ENCODE measurements at places on chromosomes 7 and 10.

DNA sequence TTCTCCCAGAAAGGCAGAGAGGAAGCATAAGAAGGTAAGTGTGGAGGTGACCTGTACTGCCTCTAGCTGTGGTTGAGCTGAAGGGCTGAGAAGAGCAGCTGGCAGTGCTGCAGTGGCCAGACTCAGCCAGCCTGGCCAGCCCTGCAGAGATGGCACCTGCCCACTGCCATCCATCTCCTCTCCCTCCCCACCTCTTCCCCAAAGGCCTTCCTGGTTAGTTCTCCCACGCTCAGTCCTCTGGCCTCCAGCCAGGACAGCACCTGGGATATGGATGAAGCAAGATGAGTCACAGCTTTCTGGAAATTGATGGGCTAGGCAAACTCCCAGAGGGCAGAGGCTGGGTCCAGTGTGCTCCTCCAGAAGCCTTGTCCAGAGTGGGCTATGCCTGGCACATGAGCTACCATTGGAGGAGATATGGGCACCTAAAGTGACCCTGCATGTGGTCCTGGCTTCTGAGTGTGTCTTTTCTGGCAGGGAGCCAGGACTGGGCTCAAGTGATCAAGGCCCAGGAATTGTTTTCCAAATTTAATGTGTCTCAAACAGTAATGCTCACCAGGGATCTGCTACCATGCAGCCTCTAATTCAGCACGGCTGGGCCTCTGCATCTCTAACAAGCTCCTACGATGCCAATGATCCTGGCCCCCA, 81.0 kb upstream of the CACUL1 start:
- no peak for DNase-seq

DNA sequence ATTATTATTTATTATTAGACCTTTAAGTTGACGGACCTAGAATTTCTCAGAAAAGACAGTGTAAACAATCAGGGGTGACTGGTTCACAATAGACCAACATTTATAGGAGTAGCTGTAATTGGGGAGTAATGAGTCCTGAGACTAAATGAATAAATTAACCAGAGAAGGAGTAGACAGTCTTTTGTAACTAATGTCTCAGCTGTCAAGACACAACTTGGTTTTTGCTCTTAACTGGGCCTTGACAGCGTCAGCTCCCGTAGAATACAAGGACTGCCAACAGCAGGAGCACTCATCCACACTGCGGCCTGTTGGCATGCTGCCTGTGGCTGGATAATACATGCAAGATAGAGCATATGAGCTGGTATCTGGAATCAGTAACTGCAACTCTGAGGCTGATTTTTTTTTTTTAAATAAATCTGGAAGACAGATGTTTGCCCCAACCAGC, 123.9 kb downstream of the CACNA2D1 start:
- no peak for DNase-seq

GRCh38 chr7:121138262-121138933, 149.9 kb downstream of the CPED1 start:
- peak; percentile 88 for DNase-seq

- no peak for DNase-seq
Measured at GRCh38 chr10:76150139-76150875, 718.9 kb downstream of the LRMDA start.

DNA sequence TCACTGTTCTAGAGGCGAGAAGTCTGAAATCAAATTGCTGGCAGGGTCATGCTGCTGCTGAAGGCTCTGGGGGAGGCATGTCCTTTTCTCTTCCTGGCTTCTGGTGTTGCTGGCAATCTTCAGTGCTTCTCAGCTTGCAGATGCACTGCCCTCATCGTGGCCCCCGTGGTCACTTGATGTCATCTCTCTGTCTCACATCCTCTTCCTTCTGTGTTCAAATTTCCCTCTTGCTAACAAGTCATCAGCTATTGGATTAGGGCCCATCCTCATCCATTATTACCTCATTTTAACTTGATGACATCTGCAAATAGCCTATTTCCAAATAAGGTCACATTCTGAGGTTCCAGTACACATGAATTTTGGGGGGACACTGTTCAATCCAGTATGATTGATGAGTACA, 36.6 kb upstream of the SRGN start:
- no peak for DNase-seq

DNA sequence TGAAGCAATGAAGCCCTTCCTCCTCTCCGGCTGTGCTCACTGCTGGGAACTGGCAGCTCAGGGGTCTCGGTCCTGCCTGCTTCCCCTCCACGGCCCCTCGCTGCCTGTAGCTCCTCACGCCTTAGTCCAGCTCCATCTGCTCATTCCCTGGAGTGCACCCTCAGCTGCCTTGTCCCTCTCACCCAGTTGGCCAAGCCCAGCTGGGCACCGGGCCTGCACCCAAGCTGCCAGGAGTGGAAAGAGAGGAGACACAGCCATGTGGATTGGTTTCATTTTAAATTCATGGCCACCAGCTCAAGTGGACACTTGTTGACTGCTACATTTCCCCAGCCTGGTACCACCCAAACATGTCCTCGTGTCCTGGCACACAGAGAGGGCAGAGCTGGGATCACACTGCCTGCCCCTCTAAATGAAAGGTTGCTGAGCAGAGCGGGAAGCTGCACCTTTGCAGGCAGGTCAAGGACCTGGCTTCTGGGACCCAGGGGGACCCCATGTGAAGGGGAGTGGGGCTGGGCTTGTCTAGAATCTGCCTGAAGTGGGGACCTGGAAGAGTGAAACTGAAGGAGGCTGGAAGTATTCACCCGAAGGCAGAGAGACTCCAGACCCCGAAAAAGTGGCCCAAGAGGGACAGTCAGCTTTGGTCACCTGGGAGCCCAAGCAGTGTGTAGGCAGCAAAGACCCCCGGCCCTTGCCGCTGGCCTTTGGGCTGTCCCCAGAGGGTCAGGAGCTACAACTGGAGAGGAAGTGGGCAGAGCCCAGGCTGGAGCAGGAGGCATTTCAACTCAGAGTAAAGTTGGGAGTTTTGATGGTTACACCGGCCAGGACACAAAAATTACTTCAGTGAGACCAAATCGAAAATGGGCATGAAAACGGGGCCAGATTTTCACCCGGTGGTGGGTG, 15.0 kb upstream of the BNIP3 start:
- DNase-seq, result no peak

DNA sequence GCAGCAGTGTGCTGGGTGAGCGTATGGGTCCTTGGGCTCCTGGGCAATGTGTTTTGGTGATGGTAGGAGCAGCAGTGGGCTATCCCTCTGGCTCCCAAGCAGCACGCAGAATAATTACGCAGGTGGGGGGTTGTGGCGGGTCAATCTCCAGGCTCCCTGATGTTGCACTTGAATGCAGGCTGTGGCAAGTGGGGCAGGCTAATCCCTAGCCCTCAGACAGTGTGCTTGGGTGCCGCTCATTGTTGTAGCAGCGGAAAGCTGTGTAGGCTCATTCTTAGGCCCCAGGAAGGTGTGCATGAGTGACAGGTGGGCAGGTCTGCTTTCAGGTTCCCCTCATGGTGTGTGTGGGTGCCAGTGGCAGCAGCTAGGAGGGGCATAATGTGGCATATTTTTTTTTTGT, 44.1 kb downstream of the LOXL4 start:
- DNase-seq, result no peak

DNA sequence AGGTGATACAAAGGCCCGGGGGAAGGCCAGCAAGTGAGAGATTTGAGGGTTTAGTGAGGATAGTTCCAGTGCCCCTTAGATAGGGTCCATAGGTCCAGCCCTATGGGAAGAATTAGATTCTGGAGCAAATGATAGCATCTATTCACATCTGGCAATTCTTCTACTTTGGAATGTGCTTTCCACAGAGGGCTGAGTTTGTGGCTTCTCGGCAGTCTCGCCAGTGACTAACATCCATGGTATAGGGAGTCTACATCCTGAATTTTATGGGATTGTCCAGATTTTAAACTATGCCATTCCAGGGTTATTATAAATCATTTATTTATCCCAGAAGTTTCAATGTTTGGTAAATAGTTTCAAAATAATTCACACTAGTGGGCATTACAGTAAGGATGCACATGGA, 207.3 kb upstream of the ADO start:
- no peak for DNase-seq

- DNase-seq, result peak; percentile 96
Measured at GRCh38 chr7:140062528-140063299, at the start of gene PARP12. Gene PARP12 (minus strand): TSS chr7:140062951. CDS start chr7:140062847, 104 bp downstream.

DNA sequence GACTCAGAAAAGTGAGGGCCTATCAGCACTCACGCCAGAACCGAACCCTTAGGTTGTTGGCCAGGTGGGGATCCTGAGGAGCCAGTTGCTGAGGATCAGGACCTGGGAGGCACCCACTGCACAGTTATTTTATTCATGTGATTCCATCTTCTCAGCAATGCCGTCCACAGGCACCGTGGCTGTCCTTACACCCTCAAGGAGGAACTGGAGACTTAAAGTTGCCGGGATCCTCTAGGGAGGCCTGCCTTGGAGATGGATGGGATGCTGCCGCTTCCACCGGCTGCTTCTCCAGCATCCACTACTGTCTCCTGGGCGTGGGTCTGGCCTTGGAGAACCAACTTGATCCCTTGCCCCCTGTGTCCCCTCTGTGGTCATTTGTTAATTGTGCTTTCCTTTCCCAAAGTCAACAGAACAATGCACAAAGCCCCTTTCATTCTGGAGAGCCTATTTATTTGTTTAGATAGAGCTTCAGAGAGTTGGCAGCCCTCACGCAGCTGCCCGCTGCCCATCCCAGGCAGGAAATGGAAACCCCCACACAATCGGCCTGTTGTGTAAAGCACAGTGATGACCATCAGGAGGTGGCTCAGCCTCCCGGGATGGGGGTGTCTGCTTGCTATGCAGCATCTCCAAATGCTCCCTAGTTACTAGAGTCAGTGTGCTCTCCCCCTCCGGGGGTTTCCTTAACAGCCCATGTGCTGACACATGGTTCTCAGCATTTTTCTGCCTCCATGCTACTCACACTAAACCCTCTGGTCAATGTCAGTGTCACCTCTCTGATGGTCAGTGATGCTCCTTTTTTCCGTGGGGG, 52.9 kb upstream of the IGFBP3 start:
- DNase-seq, result no peak

- no peak for DNase-seq
Measured at GRCh38 chr7:5795752-5796475, 14.5 kb upstream of the RNF216 start.
